Dermis microvascular lymphatic vessel endothelial cell (primary cell): ENCODE measurements at places on chromosomes 5 and 9. TPM values are rescaled to one million over a fixed set of nuclear protein-coding genes. Genes with fewer than 3 reads are reported as not detected.

DNA sequence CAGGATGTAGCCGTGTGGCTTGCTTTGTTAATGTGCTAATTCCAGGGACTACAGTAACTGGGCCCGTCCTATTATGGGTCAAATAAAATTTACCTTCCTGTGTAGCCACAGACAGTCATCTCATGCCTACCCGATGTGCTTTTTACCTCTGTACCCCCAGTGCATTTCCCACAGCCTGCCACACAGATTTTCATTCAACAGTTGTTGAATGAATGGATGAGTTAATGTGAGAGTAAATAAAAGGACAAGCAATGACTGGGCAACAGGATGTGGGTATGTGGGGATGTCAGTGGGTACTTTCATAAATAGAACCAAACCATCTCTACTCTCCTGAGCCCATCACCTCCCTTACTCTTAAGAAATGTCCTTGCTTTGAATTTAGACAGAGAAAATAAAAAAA is 441.2 kb upstream of the ZNF462 start:
- no peak for DNase-seq

DNA sequence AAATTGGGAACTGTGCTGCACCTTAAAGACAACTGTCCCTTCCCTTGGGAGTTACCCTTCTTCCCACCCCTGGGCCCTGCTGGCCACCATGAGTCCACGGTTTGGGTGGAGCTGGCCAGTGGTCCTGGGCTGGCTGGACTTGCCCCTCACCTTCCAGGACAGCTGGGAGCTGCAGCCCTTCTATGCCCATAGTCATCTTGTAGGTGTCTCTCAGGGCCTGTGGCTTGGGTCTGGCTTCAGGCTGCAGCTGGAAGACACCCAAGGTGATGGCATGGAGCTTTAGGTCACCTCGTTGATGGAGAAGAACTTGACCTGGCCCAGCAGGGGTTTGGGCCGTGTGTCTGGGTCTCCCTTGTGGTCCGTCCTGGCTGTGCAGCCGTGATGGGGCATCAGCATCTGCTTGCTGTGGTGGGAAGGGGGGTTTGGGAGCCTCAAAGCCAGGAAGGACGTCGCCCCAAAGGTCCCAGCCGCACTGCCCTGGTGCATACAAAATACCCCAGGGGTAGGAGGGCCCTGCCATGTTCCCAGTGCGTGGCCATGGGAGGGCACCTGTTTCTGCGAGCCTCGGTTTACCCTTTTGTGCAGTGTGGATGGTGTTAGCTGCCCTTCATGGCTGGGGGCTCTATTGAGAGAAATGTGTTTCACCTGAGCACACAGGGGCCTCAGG is 8.9 kb downstream of the WNK2 start:
- DNase-seq: no peak

GRCh38 chr9:117787746-117788145 is 83.5 kb downstream of the TLR4 start:
- DNase-seq: no peak

GRCh38 chr9:108356806-108357205 is 499.0 kb downstream of the ACTL7B start:
- no peak for DNase-seq

DNA sequence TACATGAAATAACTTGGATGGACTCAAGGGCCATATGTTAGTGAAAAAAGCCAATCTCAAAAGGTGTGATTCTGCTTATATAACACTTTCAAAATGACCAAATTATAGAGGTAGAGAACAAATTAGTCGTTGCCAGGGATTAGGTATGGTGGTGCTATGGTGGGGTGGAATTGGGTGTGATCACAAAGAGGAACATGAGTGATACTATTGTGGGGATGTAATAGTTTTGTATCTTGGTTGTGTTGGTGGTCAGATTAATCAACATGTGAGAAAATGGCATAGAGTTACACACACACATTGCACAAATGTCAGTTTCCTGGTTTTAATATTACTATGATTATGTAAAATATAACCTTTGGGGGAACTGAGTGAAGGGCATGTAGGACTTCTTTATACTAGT is 31.9 kb downstream of the CAMK4 start:
- no peak for DNase-seq

DNA sequence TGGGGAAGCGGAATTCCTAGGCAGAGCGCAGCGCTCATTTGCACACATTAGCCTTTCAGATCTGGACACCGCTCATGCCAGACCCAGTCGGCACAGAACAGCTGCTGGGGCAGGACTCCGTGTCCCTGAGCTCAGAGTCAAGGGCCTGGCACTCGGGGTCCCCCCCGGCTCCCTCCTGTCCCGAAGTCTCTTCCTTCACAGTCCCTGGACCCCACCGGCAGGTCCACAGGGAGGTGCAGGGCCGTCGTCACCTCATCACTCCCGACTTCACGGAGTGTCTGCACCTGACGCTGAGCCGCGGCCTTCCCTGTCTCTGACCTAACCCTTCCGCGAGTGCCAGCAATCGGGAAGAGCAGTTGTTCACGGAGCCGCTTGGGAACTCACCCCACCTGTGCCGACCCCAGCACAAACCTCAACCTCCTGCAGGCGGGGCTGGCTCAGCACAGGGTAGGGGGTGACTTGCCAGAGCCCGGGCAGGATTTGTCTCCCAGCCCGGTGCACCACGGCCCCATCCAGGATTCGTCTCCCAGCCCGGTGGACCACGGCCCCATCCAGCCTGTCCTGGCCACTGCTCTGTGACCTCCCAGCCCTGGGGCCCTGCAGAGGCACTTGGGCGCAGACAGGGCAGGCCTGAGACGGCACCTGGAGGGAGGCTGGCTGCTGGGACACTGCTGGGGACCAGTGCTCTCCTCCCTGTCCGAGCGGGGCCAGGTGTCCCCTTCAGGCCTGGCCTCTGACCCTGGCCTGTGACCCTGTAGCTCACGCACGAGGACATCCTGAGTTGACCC is 9.9 kb upstream of the SLC9A3 start:
- DNase-seq: no peak

DNA sequence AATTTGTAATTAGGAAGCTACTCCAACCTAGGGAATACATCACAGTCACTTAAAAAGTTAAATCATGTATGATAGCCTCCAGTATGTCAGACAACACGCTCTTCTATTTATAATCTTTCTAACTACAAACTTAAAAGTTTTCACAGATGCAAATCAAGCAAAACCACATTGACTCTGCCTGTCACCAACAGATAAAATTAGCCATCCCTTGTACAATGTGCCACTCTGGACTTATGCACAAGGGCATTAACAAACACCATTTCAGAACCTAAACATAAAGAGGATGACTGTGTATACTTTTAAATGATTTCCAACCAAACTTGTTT is 14.7 kb downstream of the ERP44 start:
- no peak for DNase-seq

- no peak for DNase-seq
Measured at GRCh38 chr9:133202145-133202513, 6.9 kb downstream of the OBP2B start.

GRCh38 chr9:95075700-95076099 is 241.8 kb downstream of the FANCC start:
- no peak for DNase-seq

- DNase-seq: no peak
Measured at GRCh38 chr9:111038331-111039230, at the start of gene LPAR1. LPAR1 (minus strand) TSS chr9:111038470; CDS start chr9:110972117, 66,353 bp downstream.

- DNase-seq: no peak
Measured at GRCh38 chr5:8291641-8292040, 422.7 kb downstream of the MTRR start.

- no peak for DNase-seq
Measured at GRCh38 chr5:14400611-14401010, 181.0 kb upstream of the OTULINL start.

DNA sequence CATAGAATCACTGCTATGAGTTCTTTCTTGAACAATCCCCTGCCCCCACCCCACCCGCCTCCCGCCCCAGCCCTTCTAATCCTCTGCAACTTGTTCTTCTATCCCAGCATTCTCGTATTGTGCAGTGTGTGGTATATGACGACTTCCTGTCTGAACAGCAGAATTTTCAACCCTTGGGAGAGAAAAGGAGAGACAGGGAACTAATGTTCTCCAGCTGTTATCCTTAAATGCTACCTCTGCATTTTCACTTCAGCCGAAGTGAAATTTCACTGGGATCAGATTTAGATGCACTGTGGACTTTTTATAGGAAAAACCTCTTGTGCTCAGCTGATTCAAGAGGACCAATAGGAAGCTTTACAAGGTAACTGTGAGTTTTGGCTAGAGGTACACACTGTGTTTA is 2.2 kb downstream of the FBXL7 start:
- peak; percentile 36 for DNase-seq

GRCh38 chr5:57509501-57510260 is 27.1 kb upstream of the ACTBL2 start:
- DNase-seq: peak; percentile 35

The CARTPT gene
- not detected in 2 replicates for total RNA-seq

The POU5F2 gene
- total RNA-seq: 0.26 and 0.51 TPM in 2 replicates

The AJM1 gene
- 0.51 and 0.89 TPM in 2 replicates for total RNA-seq

The IL9 gene
- total RNA-seq: not detected in 2 replicates

The AFAP1L1 gene
- total RNA-seq: 144 and 264 TPM in 2 replicates

The GNA14 gene
- 4.1 and 72.2 TPM in 2 replicates for total RNA-seq

The ALDH1A1 gene
- total RNA-seq: 738 and 2,886 TPM in 2 replicates

The HOMER1 gene
- 5.8 and 6.3 TPM in 2 replicates for total RNA-seq

The SPATA6L gene
- 3.3 and 3.8 TPM in 2 replicates for total RNA-seq

The TNFSF8 gene
- not detected in 2 replicates for total RNA-seq

The PRR7 gene
- 2.1 and 2.2 TPM in 2 replicates for total RNA-seq

The PRR16 gene
- total RNA-seq: not detected in 2 replicates
